Esophagus squamous epithelium (tissue), 5 donors: ENCODE measurements at places on chromosomes 5 and 9.
A peak's percentile ranks its signal among the peaks of the same experiment; 100 is the strongest.

GRCh38 chr9:90420211-90420610 lies 222.4 kb downstream of the DIRAS2 start:
- no peaks in the 10 kb centered on the region for H3K36me3 ChIP-seq
- no peak overlapping the region for H3K4me3 ChIP-seq
- H3K4me1 ChIP-seq: no peaks in the 10 kb centered on the region
- no peak for DNase-seq

DNA sequence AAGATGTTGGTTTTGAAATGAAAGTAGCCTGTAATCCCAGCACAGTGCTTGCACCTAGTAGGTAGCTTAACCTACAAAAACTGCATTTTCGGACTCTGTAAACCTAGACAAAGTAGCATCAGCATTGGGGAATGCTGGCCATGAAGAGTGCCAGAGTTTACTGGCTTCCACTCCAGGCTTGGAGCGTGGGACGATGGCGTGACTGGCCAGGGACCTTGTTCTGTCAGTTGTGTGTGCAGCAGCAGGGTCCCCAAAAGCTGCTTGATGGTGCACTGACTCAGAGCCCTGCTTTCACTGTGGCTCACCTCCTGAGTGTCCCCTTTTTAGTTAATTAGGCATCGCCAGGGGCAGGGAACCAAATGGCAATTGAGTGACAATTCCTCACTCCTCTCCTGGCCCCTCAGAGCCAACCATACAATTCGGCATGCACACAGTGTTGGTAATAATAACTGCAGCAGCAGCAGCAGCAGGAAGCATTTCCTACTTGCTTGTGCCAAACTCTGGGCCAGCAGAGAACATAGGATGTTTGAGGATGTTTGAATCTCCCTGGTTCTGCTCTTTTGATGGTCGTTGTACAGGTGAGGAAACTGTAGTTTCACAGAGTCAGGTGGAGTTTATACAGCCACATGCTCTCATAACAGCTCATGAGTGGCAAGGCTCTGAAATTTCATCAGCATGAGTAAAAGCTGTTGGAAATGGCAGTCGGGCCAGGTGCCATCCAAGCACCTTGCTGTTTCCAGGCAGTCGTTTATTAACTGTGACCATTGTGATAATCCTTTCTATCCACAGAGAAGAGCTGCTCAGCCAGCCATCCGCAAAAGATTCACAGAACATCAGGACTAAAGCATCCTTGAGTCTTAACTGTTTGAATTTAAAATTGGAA lies 4.2 kb downstream of the UBE2QL1 start:
- no peak for DNase-seq
- no peaks in the 10 kb centered on the region for H3K4me1 ChIP-seq
- H3K4me3 ChIP-seq: no peak overlapping the region
- no peak overlapping the region for H3K27ac ChIP-seq
- H3K36me3 ChIP-seq: no peaks in the 10 kb centered on the region

DNA sequence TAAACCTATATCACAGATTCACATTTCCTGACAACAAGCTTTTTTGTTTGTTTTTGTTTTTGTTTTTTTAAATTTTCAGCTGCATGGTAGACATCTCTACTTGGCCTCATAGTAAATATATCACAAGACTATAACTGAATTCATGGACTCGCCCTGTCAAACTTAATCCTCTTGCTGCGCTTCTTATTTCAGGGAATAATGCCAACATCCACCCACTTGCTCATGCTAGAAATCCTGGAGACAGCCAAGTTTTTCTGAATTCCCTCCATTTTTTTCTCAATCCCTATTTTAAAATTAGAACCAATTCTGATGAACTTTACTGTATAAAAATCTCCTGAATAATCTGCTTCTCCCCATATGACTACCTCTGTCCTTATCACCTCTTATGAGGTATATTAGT lies 283.6 kb upstream of the RPS23 start:
- no peak overlapping the region for H3K4me3 ChIP-seq
- no peak for DNase-seq
- H3K4me1 ChIP-seq: no peaks in the 10 kb centered on the region
- no peaks in the 10 kb centered on the region for H3K36me3 ChIP-seq

DNA sequence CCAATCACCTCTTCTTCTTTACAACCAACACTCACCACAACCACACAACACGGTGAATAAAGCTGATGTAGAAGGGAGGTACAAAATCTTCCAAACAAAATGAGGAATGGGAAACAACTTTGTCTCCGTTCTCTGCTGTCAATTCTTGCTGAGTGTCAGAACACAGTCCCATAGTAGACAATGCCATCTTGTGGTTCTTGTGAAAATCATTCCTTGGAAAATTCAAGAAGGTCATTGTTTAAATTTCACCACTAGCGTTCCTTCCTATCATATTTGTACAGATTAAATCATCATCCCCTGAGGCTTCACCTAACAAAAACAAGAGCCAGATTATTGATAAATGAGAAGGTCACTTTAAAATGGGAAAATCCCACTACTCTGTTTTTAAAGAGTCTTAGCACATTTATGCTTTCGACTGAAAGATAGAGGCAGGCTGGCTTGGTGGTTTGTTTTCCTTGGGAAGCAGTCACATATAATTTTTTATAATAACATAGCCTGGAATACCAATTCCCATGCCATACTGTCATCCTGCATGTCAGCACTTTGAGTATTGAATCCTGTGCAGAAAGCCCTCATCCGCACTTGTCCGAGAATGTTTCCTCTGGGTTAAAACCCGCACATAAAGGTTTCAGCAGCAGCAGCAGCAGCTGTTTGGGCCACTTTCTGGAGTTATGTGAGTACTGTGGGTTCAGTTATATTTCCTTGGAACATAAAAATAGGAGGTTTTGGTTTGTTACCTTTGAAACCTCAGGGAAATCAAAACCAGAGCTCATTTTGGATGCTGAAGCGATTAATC lies 395.0 kb upstream of the SMARCA2 start:
- no peaks in the 10 kb centered on the region for H3K4me1 ChIP-seq
- no peak overlapping the region for H3K4me3 ChIP-seq
- H3K27ac ChIP-seq: no peak overlapping the region
- no peaks in the 10 kb centered on the region for H3K36me3 ChIP-seq
- DNase-seq: no peak

- no peaks in the 10 kb centered on the region for H3K36me3 ChIP-seq
- DNase-seq: no peak
- no peaks in the 10 kb centered on the region for H3K4me1 ChIP-seq
- H3K27me3 ChIP-seq: no peaks in the 10 kb centered on the region
- no peak overlapping the region for H3K27ac ChIP-seq
Measured at GRCh38 chr5:1749346-1750124, 50.1 kb downstream of the MRPL36 start.

DNA sequence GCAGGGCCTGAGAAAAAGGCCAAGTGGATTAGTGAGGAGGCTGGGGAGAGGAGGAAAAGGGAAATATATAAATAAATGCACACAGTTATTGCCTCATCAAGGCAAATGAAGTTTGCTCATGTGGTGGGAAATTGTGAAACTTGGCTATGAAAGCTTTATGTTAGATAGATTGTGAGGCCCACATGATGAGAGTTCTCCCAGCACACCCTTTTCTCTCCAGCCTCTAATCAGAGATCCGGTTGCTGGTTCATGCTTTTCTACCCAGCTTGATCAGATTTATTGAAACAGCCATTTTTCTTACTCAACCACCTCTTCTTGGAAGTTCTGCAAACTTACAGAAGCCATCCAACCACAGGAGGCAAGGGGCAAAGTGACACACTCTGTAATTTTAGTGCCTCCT lies 125.8 kb upstream of the KLF4 start:
- H3K27me3 ChIP-seq: no peaks in the 10 kb centered on the region
- DNase-seq: no peak
- no peak overlapping the region for H3K4me3 ChIP-seq
- no peak overlapping the region for H3K27ac ChIP-seq

GRCh38 chr5:82551192-82551591 lies 273.0 kb upstream of the RPS23 start:
- no peak overlapping the region for H3K4me3 ChIP-seq
- no peak for DNase-seq
- H3K4me1 ChIP-seq: no peaks in the 10 kb centered on the region
- H3K27ac ChIP-seq: no peak overlapping the region
- H3K27me3 ChIP-seq: no peaks in the 10 kb centered on the region

DNA sequence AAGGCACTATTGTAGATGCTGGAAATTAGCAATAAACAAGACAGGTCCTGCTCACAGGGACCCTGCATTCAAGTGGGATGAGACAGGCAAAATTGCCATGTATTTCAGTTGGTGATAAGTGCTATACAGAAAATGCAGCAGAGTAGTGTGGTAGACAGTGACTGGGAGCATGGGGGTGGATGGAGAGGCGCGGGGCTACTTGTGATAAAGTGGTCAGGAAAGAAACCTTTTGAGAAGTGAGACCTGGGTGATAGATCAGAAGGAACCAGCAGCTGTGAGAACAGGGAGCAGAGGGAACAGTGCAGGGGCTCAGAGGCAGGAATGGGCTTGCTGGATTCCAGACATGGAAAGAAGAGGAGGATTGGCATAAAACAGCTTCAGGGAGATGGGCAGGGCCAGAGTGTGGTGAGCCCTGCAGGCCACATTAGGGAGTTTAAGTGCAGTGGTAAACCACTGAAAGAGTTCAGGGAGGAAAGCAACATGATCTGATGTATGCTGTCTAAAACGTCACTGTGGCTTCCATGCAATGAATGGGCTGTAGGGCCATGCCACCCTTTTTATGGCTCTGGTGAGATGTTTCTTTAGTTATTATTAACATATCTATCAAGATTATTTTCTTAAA lies 7.3 kb downstream of the CRHBP start:
- no peaks in the 10 kb centered on the region for H3K36me3 ChIP-seq
- no peak for DNase-seq
- no peaks in the 10 kb centered on the region for H3K4me1 ChIP-seq
- no peak overlapping the region for H3K27ac ChIP-seq
- H3K4me3 ChIP-seq: no peak overlapping the region

GRCh38 chr5:32777222-32777621 lies 66.1 kb downstream of the NPR3 start:
- no peak for DNase-seq
- H3K27ac ChIP-seq: no peak overlapping the region
- H3K4me1 ChIP-seq: no peaks in the 10 kb centered on the region
- peaks cover 23% of the 10 kb centered on the region for H3K36me3 ChIP-seq
- no peak overlapping the region for H3K4me3 ChIP-seq

GRCh38 chr5:132498152-132498551 lies 7.6 kb upstream of the IRF1 start:
- H3K4me3 ChIP-seq: no peak overlapping the region
- DNase-seq: no peak
- no peaks in the 10 kb centered on the region for H3K27me3 ChIP-seq
- peak overlapping the region; percentile 99 for H3K27ac ChIP-seq
- peaks cover 72% of the 10 kb centered on the region for H3K4me1 ChIP-seq

- peak overlapping the region; percentile 56 for H3K4me3 ChIP-seq
- DNase-seq: no peak
- no peak overlapping the region for H3K27ac ChIP-seq
- no peaks in the 10 kb centered on the region for H3K36me3 ChIP-seq
- H3K4me1 ChIP-seq: no peaks in the 10 kb centered on the region
Measured at GRCh38 chr5:141135718-141136266, 786 bp downstream of the PCDHB5 start.

GRCh38 chr5:168714046-168714445 lies 134.9 kb upstream of the PANK3 start:
- no peak overlapping the region for H3K4me3 ChIP-seq
- peaks cover 6% of the 10 kb centered on the region for H3K4me1 ChIP-seq
- DNase-seq: no peak
- H3K27ac ChIP-seq: no peak overlapping the region
- no peaks in the 10 kb centered on the region for H3K36me3 ChIP-seq

GRCh38 chr5:178674334-178674733 lies 47.5 kb upstream of the CLK4 start:
- DNase-seq: no peak
- H3K36me3 ChIP-seq: no peaks in the 10 kb centered on the region
- no peak overlapping the region for H3K27ac ChIP-seq
- H3K4me3 ChIP-seq: no peak overlapping the region
- H3K4me1 ChIP-seq: no peaks in the 10 kb centered on the region
- H3K27me3 ChIP-seq: no peaks in the 10 kb centered on the region

GRCh38 chr9:124894741-124895170 lies 32.8 kb downstream of the ARPC5L start:
- H3K4me1 ChIP-seq: no peaks in the 10 kb centered on the region
- peaks cover 93% of the 10 kb centered on the region for H3K36me3 ChIP-seq
- no peak overlapping the region for H3K4me3 ChIP-seq
- H3K27ac ChIP-seq: no peak overlapping the region
- DNase-seq: no peak
- H3K27me3 ChIP-seq: no peaks in the 10 kb centered on the region

GRCh38 chr9:76876098-76876497 lies 29.8 kb downstream of the PRUNE2 start:
- no peak overlapping the region for H3K4me3 ChIP-seq
- no peaks in the 10 kb centered on the region for H3K27me3 ChIP-seq
- H3K4me1 ChIP-seq: no peaks in the 10 kb centered on the region
- no peak for DNase-seq

DNA sequence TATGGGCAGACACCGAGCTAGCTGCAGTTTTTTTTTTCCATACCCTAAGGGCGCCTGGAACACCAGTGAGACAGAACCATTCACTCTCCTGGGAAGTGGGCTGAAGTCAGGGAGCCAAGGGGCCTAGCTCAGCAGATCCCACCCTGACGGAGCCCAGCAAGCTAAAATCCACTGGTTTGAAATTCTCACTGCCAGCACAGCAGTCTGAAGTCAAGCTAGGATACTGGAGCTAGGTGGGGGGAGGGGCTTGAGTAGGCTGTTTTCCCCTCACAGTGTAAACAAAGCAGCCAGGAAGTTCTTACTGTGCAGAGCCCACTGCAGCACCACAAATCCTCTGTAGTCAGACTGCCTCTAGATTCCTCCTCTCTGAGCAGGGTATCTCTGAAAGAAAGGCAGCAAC lies 151.7 kb upstream of the HCN1 start:
- H3K4me3 ChIP-seq: no peak overlapping the region
- no peaks in the 10 kb centered on the region for H3K4me1 ChIP-seq
- no peak for DNase-seq
- H3K36me3 ChIP-seq: no peaks in the 10 kb centered on the region
- H3K27me3 ChIP-seq: no peaks in the 10 kb centered on the region

GRCh38 chr5:81014348-81014747 lies 54.2 kb downstream of the RASGRF2 start:
- H3K27me3 ChIP-seq: no peaks in the 10 kb centered on the region
- H3K4me1 ChIP-seq: no peaks in the 10 kb centered on the region
- no peak for DNase-seq
- no peak overlapping the region for H3K27ac ChIP-seq

DNA sequence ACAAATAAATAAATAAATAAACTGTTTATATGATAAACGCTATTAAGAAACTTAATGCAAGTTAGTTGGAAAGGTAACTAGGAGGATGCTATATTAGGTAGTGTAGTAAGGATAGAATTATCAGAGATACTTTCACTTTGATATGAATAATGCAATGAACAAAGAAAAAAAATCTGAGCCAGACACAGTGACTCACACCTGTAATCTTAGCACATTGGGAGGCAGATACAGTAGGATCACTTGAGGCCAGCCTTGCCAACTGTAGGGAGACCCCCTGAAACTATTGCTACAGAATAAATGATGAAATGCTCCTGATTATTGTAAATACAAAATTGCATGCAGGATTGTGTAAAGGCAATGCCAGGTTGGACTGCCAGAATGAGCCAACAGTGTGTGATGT lies 109.2 kb downstream of the ANXA2R start:
- no peak overlapping the region for H3K4me3 ChIP-seq
- H3K27ac ChIP-seq: no peak overlapping the region
- DNase-seq: no peak
- no peaks in the 10 kb centered on the region for H3K36me3 ChIP-seq
- no peaks in the 10 kb centered on the region for H3K27me3 ChIP-seq

- DNase-seq: no peak
- peaks cover 90% of the 10 kb centered on the region for H3K27me3 ChIP-seq
- H3K27ac ChIP-seq: no peak overlapping the region
- peaks cover 23% of the 10 kb centered on the region for H3K4me1 ChIP-seq
- no peak overlapping the region for H3K4me3 ChIP-seq
Measured at GRCh38 chr5:33939556-33940262, 3.5 kb downstream of the RXFP3 start.
